Stimulated activated CD4-positive, alpha-beta T cell treated with anti-CD3 and anti-CD28 coated beads, Interleukin-1b, Interleukin-23, amount 100 ng/mL, for 24 hours (primary cell): ENCODE measurements at places on chromosomes 4 and X.

- DNase-seq: peak; percentile 34
Observed at GRCh38 chrX:39772057-39772832, 325.5 kb downstream of the BCOR start.

DNA sequence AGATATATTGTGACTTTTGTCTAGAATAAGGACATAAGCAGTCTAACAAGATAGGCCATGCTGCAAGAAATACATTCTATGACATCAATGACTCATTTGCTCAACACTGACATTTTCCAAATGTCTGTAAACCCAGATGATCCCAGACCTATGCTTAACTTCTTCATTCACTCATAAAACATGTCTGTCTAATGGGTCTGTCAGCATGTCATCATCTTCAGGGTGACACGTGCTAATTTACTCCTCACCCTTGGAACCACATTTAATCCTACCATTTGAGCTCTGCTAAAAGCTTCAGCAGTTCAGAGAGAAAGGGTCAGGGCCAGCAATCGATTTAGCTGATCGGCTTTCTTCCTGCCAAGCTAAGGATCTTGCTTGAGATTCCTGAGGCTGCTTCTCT, 109.4 kb upstream of the MAP3K15 start:
- DNase-seq: no peak

- DNase-seq: no peak
Observed at GRCh38 chr4:95599777-95600400, 51.1 kb upstream of the UNC5C start.

GRCh38 chrX:103311399-103311780, 600 bp upstream of the BEX2 start:
- DNase-seq: no peak

GRCh38 chr4:128866269-128866668, 56.8 kb downstream of the JADE1 start:
- DNase-seq: no peak

DNA sequence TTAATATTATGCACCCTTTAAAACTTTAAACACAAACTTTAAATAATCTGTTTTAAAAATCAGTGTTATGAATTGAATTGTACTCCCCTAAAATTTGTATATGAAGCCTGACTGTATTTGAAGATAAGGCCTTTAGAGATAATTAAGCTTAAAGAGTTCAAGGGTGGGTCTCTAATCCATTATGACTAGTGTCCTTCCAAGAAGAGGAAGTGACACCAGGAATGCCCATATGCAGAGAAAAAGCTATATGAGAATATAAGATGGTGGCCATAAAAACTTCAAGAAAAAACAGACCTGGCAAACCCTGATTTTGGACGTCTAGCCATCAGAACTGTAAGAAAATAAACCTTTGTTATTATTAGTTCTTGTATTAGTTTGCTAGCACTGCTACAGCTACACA, 29.0 kb downstream of the UGT2A2 start:
- no peak for DNase-seq

DNA sequence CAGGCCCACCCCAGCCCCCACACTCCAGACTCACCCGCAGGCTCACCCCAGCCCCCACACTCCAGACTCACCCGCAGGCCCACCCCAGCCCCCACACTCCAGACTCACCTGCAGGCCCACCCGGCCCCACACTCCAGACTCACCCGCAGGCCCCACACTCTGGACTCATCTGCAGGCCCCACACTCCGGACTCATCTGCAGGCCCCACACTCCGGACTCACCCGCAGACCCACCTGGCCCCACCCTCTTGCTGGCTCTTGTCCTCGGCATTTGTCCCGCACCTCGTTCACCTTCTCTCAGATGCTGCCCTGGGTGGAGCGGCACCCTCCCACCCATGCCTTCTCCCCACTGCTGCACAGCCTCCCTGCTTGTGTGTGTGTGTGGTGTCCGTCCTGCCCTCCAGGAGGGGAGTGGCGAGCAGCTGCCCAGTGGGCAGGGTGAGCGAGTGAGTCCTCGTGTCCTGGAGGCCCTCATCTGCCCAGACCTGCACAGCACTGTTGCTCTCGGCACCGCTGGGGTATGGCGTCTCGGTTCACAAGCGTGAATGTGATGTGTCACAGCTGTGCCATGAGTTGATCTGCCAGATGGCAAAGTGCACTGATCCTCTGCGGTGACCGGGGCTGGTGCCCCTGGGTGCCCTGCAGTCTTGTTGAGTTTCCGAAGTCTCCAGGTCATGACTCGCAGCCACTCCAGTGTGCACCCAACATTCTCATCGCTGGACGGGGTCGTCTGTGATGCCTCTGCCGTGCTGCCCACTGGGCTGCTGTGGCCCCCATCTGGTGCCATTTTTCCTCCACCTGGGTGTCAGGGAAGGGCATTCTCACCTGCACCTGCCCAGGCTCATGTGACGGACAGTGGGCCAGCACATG, 27.7 kb downstream of the MAEA start:
- DNase-seq: no peak

GRCh38 chr4:2273657-2274319, 11.9 kb upstream of the MXD4 start:
- DNase-seq: no peak

GRCh38 chrX:109990582-109991276, 12.2 kb upstream of the TMEM164 start:
- DNase-seq: no peak
